ENCODE measurements at places on chromosomes 1 and 21. TPM values are rescaled to one million over a fixed set of nuclear protein-coding genes. Genes with fewer than 3 reads are reported as not detected.

The DDOST gene
- polyA plus RNA-seq, result 80.2 TPM

The CSF3R gene
- polyA plus RNA-seq, result 74.0 TPM

The IQCC gene
- 1.5 TPM for polyA plus RNA-seq

The KAZN gene
- 2.6 TPM for polyA plus RNA-seq

The SYT6 gene
- 1.7 TPM for polyA plus RNA-seq

The KIF26B gene
- polyA plus RNA-seq, result 0.08 TPM

The PRAMEF14 gene
- polyA plus RNA-seq, result not detected

The TBX19 gene
- 0.79 TPM for polyA plus RNA-seq

The ADAM30 gene
- not detected for polyA plus RNA-seq

The HTR6 gene
- polyA plus RNA-seq, result not detected

The PALMD gene
- polyA plus RNA-seq, result 59.2 TPM
